NCI-H1105 treated with DMSO at 0.1 percent for 48 hours (cell line): ENCODE measurements at places on chromosomes 5 and 9.

- no peak for DNase-seq
Observed at GRCh38 chr5:116669261-116670031, 94.8 kb upstream of the SEMA6A start.

DNA sequence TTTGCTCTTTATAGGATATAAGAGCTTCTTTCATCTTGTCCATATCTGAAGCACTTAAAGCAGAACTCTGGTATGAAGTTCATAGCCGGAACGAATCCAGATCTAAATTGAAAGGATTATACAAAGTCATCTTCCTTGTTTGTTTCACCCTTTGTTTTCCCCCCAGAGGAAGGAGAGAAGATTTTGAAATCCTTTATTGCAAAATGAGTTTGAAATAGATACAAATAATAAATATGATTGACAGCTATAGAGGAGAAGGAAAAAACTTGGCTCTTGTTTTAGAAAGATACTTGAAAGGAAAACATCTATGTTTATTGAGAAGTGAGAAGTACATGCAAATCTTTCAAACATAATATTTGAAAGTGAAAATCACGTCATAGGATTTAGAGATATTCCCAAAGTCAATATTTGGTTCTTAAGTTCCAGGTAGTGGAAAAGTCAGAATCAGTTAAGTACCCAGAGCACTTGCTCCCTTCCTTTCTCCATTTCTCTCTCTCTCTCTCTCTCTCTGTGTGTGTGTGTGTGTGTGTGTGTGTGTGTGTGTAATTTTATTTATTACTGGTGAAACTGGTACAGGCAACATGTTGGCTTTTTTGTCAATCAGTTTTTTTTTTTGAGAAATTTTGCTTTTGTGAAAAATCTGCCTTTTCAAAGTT is 27.2 kb downstream of the PAM start:
- peak; percentile 11 for DNase-seq

DNA sequence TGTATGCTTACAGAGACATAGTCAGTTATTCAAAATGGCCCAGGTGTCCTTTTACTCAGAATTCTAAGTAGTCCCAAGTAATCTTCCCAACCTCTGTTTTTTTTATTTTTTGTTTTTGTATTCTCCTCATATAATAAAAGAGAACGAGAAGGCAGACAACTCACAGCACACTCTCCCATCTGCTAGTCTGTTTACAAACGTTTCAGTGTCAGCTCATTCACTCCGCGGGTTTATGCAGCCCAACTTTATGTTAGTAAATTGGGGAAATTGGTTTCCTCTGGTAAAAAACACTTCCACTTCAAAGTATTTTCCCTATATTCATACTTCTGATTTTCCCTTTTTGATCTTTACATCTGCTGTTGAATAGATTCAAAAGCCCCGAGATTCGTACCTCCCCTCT is 347.2 kb downstream of the EFNA5 start:
- no peak for DNase-seq

GRCh38 chr5:52734557-52734956 is 53.2 kb upstream of the ITGA1 start:
- DNase-seq: no peak

DNA sequence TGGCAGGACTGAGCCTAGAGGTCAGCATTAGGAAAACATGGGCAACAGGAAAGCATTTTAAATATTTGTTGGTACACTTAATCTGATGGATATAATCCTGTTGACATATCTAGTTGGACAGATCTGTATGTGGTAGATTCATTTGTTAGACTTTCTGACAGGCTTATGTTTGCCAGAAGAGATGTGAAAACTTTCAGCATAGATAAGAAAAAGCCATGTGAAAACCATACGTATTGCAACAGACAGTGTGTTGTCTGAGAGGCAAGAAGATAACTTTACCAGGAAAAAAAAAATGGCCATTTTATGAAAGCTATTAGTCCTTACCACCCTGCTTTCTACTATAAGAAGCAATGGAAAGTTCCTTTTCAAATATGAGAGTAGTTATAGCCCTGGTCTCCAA is 1902.2 kb upstream of the C9orf72 start:
- no peak for DNase-seq
